ENCODE measurements at places on chromosomes 3 and 15.
A peak's percentile ranks its signal among the peaks of the same experiment; 100 is the strongest.

GRCh38 chr3:148433665-148434064 is 264.0 kb upstream of the AGTR1 start:
- DNase-seq: no peak

GRCh38 chr3:194816748-194817591 is 131.3 kb downstream of the FAM43A start:
- no peak for DNase-seq

DNA sequence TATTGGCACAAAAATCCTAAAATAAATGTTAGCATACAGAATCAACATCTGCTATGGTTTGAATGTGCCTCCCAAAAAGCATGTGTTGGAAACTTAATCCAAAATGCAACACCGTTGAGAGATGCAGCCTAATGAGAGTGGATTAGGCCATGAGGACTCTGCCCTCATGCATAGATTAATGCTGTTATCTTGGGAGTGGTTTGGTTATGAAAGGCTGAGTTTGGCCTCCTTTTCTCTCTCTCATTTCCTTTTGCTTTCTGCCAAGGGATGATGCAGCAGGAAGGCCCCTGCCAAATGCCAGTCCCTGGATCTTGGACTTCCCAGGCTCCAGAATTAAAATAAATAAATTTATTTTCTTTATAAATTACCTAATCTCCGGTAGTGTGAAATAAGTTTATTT is 49.4 kb downstream of the SYNM start:
- DNase-seq: no peak

DNA sequence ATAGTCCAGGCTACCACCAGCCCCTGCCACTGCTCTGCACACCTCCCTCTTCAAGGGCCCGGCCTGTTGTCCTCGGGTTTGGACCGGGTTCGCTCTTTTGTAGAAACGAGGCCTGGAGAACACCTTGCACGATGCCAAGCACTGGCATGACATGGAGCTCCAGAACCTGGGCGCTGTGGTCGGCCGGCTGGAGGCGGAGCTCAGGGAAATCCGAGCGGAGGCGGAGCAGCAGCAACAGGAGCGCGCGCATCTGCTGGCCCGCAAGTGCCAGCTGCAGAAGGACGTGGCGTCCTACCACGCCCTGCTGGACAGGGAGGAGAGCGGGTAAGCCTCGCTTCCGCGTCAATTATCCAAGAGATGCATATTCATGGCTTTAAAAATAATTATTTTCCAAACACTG is 72.4 kb downstream of the BFSP2 start:
- no peak for DNase-seq

DNA sequence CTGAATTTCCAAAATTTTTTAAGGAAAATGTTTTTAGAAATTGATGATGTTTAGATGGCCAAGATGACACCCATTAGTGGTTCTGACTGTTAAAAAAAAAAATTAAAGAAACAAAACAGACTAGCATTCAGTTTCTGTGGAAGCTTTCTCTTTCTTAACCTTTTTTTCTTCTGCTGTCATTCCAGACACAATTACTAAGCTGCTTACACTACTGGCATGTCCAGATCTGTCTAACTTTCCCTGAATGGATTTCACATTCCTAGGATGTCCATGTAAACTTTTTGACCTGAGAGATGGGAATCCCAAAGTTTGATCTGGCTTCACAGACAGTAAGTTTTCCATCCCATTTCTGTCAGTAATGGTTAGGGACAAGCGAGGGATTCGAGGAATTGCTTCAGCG is 10.3 kb upstream of the MTMR10 start:
- no peak for DNase-seq

DNA sequence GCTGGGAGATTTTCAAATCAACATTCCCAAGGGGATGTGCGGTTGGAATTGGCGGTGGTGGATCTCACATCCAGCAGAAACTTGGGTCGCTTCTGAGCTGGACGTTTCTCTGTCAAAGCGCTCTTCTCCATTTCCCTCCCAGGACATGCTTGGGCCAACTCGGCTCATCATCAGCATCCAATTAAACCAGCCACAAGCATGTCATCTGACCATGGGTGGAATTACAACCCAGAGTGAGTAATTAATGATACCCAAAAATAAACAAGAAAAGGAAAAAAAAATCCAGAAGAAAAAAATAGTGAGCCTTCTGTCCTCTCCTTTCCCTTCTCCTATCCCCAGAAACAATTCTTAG is 111.2 kb downstream of the XXYLT1 start:
- DNase-seq: no peak

DNA sequence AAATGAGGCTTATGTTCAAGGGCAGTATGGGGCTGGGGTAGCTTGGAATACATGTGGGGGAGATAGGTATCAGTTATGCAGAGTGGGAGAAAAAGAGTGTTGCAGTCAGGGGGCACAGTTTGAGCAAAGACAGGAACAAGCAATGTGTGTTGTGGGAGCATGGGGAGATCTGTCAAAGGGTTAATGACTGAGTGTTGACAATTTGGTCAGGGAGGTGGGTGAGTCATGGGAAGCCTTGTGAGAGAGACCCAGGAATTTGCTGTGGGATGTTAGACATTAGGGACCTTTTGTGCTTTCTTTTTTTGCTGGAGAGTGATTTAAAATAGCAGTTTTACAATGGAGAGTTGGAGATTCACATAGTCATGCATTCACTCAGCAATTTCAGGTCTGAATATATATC is 221.6 kb upstream of the NR2E3 start:
- DNase-seq: no peak

- no peak for DNase-seq
Measured at GRCh38 chr3:169118666-169119370, 544.7 kb downstream of the MECOM start.

DNA sequence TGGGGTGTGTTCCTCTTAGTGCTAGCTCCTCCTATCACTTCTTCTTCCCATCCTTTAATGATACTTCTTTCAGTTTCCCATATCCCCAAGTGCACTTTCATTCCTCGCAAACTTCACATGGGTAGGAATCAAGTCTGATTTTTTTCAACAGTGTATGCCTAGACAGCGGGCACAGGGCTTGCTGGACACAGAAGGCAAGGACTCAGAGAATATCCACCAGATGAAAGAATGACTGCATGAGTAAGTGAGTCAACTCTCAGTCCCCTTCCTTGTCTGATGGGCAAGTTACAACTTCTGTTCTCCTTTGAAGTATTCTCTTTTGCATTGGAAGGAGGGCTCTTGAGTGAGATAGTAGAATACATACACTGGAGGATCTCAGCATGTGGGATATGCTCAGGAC is 3.1 kb upstream of the SQOR start:
- DNase-seq: no peak

- no peak for DNase-seq
Measured at GRCh38 chr15:90412356-90413194, 24.5 kb downstream of the IQGAP1 start.

DNA sequence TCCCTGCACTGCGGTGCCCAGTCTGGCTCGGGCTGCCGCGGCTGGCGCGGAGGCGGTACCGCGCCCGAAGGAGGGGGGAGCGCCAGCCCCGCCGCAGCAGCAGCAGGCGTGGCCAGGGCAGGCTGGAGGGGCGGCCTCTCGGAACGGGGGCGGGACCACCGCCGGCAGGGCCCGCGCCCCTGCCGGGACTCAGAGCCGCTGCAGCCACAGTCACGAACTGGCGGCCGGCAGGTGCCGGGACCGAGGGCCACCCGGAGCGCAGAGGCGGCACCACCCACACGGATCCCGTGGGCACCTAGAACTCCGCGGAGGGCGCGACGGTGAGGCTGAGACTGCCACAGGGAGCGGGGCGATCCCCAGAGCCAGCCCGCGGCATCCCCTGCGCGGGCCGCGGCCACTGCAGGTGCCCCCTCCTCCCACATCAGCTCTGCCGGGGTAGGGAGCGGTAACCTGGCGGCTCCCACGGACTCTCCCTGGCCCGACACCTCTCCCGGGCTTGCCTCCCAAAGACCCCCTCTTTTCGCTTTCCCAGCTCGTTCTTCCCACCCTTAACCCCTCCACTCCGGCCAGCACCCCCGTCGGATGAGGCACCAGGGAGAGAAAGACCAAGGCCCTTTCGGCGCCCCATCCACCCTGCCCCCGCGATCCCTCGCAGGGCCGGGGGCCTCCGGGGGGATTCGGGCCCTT is at the start of gene VWA5B2:
Gene VWA5B2, plus strand, starts transcription at position 192 of the 687 bp plus-strand sequence. CDS start 944 bp downstream, outside the sequence.
- DNase-seq: peak; percentile 71

- DNase-seq: no peak
Measured at GRCh38 chr3:156721687-156722618, 47.6 kb downstream of the TIPARP start.

GRCh38 chr3:78571486-78571885 is 1196.3 kb downstream of the ROBO1 start:
- DNase-seq: no peak

GRCh38 chr15:82951472-82952157 is 905 bp downstream of the HOMER2 start:
- no peak for DNase-seq

DNA sequence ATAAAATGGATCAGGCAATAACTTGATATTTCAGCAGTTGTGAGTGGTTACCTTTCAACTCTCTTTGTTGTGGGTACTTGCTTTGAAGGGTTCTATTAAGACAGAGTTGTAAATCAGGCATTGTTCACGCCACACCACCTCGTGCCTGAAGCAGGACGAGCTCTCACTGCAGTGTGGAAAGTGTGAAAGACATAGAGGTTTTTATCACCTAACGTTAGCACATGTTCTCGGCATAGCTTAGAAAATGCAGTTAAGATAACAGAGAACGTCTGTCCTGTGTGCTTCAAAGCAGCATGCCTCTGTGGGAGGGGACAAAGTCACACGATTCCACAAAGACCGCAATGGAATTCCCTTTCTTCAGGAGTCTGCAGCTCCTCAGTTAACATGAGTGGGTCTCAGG is 7.8 kb downstream of the ADAMTS17 start:
- DNase-seq: no peak

DNA sequence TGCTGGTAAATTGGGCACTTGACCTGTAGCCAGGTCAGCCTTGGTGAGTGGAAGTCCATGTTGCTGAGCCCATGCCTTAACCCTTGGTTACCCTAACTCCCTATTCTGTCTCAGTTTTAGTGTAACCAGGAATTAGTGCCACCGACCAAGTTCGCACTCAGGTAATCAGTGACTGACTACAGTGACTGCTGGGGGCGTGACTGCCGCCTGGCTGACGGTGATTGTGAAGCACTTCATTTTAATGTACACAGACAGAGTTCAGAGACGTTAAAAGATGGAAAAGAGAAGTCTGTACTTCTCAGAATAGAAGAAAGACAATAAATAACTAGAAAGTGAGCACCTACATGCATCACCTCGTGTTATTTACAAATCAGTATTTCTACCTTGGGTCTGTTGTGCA is 17.3 kb downstream of the CFAP161 start:
- no peak for DNase-seq

DNA sequence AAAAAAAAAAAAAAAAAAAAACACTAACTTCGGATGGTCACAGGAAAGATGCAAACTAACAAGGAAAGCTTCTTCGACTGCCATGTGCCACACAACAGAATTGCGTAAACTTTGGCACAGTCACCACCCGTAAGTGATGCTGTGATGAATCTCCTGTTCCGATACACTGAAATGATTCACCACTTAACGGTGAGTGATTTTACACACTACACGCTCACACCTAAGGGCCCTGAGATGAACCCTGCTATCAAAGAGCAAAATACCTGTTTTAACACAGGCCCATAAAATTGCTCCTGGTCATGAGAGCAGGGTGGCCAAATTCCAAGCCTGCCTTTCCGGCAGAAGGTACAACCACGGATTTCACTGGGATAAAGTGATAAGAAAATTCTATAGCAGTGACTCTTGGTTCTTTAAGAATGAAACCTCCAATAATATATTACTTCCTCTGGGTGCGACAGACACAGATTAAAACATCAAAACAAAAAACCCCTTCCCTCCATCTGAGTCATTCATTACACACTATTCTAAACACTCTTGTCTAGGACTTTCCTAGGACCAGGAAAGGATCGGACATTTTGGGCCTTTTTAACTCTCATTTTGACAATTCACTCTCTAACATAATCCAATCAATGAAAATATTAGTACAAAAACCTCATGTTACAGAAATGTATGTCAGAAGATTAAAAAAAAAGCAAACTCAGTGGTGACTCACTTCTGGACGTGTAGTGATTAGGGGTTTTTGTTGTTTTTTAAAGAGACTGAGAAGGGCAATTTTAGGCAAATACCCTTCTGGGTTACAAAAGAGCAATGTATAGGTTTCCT is 28.3 kb downstream of the LRIG1 start:
- DNase-seq: no peak

GRCh38 chr15:77831986-77832385 is 199.3 kb upstream of the LINGO1 start:
- DNase-seq: no peak

- DNase-seq: no peak
Measured at GRCh38 chr3:171797873-171798272, 12.4 kb downstream of the PLD1 start.

- no peak for DNase-seq
Measured at GRCh38 chr15:74200412-74200815, 2.2 kb downstream of the STRA6 start.

DNA sequence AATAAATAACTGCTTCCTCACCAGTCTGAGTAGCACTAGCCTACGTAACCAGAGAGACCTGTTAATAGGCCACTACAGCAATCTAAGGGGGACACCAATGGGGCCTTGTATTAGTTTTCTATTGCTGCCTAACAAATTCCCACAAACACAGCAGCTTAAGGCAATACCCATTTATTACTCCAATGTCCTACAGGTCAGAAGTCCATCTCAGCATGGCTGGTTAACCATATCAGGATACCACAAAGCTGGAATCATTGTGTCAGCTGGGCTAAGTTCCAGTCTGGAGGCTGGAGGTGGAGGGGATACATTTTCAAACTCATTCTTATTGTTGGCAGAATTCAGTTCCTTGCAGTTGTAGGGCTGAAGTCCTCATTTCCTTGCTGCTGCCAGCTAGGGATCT is 331.9 kb downstream of the ULK4 start:
- DNase-seq: peak; percentile 39

DNA sequence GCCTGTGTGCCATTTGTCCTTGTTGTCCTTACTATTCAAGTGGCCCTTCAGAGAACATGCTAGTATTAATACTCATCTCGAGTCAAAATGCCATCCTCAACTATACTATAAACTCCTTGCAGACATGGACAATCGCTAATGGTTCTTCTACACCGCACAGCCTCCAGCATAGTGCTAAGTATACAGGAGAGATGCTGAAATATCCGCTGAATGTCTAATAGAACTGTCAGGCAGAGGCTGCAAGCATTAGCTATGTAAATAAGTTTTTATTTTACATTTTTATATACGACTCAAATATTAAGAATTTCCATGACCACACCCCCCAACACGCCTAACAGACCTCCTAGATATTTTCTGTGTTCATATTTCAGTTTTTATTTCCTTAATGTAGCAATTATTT is 39.4 kb downstream of the AAGAB start:
- no peak for DNase-seq

DNA sequence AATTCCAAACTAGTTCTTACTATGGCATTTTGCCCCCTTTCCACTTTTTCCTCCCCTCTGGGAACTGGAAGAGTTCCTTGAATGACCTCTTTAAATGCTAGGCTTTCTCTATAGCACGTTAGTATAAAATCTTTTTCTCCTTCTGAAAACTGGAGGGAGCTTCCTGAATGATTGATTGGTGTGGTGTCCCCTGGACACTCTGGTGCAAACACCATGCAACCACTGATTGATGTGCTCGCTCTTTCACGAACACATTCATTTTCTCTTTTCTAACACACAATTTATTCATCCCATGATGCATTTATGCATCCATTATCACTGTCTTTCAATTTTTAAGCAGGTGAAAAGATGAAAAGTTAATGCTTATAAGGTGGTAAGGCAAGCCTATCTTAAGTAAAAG is 159.1 kb upstream of the NANOGP8 start:
- DNase-seq: no peak

GRCh38 chr3:66723231-66723630 is 222.4 kb upstream of the LRIG1 start:
- DNase-seq: no peak

GRCh38 chr3:183532620-183533411 is 22.7 kb downstream of the KLHL6 start:
- no peak for DNase-seq

Data from left hindlimb (tissue), 1 donor.